Stimulated activated CD4-positive, alpha-beta T cell treated with anti-CD3 and anti-CD28 coated beads, TNF-alpha, amount 100 ng/mL, for 4 hours (primary cell): ENCODE measurements at places on chromosomes 6 and 20.

- DNase-seq: no peak
Measured at GRCh38 chr20:8255945-8256632, 124.0 kb downstream of the PLCB1 start.

DNA sequence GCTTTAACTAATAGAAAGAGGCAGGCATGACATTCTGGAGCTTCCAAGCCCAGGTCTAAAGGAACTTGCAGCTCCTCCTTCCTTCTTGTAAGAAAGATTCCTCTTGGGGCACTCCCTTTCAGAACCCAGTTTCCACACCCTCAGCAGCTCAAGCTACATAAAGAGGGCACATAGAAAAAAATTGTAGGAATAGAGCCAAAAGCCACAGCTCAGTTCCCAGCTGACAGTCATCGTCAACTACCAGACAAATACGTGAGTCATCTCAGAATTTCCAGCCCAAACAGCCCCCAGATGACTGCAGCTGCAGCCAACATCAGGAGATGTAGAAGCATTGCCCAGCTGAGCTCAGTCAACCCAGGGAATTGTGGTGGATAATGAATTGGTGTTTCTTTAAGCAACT, 349.8 kb upstream of the ARID1B start:
- no peak for DNase-seq

GRCh38 chr6:148179786-148180185, 162.9 kb upstream of the SASH1 start:
- DNase-seq: no peak

GRCh38 chr6:95847061-95847460, 168.7 kb upstream of the FUT9 start:
- DNase-seq: no peak

DNA sequence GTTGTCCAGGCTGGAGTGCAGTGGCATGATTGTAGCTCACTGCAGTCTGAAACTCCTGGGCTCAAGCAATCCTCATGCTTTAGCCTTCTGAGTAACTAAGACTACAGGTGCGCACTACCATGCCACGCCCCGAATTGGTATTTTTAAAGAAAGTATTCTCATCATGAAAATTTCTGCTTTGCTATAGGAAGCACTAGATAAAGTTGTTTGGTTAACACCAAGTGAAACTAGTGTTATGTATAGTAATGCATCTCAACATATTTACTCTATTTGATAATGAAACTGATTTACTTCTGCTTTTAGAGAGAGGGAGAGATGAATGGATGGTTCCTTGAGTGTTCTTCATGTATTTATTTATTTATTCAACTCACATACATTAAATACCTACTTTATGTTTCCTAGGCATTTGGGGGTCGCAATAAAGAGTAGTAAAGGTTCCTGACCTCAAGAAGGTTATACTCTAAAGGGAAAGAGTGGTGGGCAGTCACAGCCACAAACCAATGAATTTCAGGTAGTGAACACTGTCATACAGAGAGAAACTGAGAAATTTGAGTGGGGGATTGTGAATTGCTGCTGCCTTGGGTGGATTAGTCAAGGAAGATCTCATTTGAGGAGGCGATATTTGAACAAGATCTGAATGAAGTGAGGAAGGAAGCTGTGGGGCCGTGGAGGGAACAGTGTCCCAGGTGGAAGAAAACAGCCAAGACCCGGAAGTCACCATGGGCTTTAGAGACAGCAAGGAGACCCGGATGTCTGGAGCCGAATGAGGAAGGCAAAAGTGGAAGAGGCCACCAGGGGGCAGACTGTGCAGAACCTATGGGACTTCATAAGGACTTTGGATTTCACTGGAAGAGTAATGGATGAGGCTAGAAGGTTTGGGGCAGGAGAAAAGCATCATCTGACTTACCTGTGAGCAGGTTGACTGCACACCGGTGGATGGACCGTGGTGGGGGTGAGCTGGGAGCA, 185.6 kb downstream of the TSHZ2 start:
- DNase-seq: no peak

DNA sequence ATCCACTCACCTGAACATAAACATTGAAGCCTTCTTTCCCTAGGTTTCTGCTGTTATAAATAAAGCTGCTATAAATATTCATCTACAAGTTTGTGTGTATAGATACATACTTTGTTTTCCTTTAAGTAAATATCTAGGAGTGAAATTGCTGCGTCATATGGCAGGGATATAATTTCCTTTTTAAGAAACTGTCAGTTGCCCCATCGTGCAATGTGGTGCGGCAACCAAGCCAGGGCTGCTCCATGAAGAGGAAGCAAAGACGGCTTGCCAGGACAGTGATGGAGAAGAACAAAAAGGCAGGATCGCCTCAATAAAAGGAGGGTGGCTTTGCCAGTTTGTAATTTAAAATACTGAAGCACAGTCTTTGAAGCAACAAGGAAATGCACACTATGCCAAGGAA, 36.6 kb downstream of the CITED2 start:
- DNase-seq: no peak

- no peak for DNase-seq
Measured at GRCh38 chr6:17628873-17629272, 28.8 kb downstream of the FAM8A1 start.

DNA sequence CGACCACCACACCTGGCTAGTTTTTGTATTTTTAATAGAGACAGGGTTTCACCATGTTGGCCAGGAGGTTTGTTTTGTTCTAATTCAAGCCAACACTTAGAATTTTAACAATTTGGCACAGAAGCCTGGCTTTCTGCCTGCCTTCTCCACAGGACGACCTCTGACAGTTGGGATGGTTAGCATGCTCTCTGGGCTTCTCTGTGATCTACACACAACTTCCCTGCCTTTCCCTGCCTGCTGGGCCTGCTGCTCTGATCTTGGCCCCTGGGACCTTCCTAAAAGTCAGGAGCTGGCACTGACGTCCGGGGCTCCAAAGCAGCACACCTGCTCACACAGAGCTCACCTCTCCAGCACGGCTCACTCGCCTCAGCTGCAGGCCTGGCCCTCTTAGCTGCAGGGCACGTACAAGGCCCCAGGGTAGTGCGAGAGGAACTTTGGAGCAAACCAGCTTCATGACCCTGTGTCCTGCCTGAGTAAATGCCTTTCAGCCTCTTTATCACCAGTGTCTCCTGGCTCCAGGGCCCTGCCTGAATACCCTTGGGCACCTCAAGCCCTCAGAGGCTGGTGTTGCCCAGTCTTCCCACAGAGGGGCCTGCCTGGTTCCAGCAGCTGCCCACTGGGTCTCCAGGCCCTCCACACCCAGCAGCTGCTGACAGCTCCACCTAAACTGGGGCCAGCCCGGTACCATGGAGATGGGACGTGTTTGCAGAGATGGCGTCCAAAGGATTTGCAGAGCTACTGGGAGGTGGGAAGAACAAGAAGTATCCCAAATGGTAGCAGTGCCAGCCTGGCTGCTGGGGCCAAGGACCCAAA, 96.0 kb downstream of the PSMB1 start:
- no peak for DNase-seq

DNA sequence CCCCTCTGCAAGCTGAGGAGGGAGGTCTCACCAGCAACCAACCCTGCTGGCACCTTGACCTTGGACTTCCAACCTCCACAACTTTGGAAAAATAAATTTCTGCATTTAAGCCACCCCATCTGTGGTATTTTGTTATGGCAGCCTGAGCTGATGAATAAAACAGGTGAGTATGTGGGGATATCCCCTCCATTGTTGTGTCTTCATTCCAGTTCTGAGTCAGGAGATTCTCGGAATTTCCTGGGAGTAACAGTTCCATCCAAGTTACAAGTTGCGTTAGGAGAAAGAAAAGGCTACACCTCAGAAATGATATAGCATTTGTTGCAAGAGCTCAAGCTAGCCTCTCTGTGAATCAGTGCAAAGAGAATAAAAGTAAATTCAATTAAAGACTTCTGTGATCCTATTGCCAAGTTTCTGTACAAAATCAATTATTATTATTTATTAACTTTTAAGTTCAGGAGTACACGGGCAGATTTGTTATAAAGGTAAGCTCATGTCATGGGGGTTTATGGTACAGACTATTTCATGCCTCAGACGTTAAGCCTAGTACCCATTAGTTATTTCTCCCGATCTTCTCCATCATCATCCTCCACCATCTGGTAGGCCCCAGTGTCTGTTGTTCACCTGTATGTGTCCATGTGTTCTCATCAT, 153.0 kb downstream of the NKAIN2 start:
- no peak for DNase-seq

- DNase-seq: no peak
Measured at GRCh38 chr20:46289432-46289831, 18.9 kb downstream of the CDH22 start.

GRCh38 chr20:25496165-25496967, 88.9 kb downstream of the GINS1 start:
- DNase-seq: no peak

- DNase-seq: no peak
Measured at GRCh38 chr6:56479381-56479780, 163.3 kb downstream of the DST start.

- DNase-seq: no peak
Measured at GRCh38 chr6:90406957-90407356, 110.3 kb upstream of the BACH2 start.

DNA sequence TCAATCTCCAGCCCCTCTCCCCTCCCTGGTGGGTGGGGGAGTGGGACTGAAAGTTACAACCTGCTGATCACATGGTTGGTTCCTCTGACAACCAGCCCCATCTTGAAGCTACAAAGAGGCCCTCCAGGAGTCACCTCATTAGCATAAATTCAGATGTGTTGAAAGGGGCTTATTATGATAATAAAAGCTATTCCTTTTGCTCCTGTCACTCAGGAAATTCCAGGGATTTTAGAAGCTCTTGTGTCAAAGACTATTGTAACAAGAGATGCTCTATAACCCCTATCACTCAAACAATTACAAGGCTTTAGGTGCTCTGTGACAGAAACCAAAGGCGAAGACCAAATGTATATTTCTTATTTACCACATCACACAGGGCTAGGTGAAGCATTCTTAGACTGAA, 30.1 kb upstream of the MBOAT1 start:
- DNase-seq: no peak

- no peak for DNase-seq
Measured at GRCh38 chr20:1830240-1830639, 65.0 kb upstream of the SIRPA start.

DNA sequence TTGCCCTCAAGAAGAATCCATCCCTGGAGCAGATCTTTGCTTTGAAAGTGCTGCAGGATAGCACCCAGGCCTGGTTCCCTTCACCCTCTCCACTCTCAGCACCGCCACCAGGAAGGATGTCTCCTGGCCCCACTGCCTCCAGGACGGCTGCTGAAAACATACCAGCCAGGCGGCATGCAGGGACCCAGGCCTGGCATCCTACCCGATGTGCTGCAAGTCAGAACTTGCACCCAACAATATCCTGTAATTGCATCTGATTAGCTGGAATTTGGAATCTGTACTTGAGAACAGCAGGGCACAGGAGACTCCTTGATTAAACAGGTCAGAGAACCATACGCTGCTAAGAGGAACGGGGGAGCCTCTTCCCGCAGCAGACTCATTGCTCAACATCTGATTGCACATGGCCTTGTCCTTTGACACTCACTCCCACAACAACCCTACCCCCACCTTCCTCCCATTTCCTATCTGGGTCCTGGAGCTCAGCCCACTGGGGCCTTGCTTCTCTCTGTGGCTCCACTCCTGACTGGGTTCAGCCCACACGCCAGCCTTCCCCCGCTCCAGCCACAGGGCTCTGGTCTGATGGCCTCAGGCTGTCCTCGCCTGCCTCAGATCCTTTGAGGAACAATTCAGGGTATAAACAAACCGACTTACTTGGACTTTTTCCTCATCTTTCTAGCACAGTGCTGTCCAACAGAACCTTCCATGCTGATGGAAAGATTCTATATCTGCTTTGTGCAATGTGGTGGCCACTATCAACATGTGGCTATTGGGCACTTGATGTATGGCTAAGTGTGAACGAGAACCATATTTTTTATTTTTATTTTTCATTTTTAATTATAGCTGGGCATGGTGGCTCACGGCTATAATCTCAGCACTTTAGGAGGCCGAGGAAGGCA, 78.0 kb downstream of the FGD2 start:
- no peak for DNase-seq

- DNase-seq: no peak
Measured at GRCh38 chr20:389220-389619, 8.7 kb downstream of the TRIB3 start.

DNA sequence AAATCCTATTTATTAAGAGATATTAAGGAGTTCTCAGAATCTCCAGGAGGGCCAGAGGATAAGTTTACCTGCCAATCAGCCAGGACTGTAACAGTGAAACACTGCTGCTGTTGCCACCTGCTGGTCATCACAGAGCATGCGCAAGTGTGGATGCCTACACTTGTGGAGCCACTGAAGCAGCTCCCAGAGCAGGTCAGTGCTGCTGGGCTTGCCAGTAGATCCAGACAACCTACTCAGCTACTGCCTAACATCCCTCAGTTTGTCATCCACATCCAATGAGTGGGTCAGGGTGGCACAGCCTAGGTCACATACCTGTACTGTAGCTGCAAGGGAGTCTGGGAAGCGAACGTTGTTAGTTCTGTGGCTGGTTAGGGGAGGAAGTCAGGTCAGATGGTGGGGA, 18.3 kb upstream of the NHSL1 start:
- DNase-seq: peak; percentile 27

DNA sequence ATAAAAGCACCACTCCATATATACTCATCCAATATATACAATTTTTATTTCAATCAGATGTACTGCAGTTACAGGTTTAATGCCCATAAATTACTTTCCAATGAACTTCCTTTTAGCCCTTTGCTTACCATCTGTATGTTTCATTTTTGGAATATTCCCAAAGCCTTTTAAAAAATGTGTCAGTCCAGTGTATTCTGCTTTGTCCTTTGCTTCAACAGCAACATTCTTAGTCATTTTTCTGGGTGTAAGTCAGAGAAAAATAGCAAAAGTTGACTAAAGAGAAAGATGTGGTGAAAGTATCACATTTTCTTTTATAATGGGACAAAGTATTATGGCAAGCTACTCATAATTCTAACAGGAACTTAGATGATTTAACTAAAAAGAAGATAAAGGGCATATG, 15.2 kb downstream of the DSE start:
- no peak for DNase-seq

- DNase-seq: no peak
Measured at GRCh38 chr6:77228279-77228678, 235.0 kb downstream of the HTR1B start.

DNA sequence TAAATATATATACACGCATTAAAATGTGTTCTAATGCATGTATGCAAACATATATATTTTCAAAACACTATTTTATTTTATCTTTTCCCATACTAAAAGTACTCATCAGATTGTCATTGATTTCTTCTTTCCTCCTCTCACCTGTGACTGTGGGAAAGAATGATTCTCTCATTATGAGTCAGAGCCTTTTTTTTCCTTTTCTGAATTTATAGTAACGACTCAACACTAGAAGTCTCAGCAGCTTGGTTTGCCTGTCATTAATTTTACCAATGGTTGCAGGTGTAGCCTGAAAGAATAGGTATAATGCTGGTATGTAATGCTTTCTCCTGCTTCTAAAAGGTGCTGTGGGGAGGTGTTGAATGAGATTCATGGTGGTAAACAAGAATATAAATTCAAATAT, 328.7 kb downstream of the UTRN start:
- no peak for DNase-seq

- no peak for DNase-seq
Measured at GRCh38 chr6:21281366-21281765, 312.2 kb upstream of the SOX4 start.
